ENCODE measurements at places on chromosomes 1 and 21.
A peak's percentile ranks its signal among the peaks of the same experiment; 100 is the strongest.

- peak; percentile 35 for DNase-seq
- no peaks in the 10 kb centered on the region for H3K4me1 ChIP-seq
- no peak overlapping the region for H3K4me3 ChIP-seq
- no peak overlapping the region for H3K27ac ChIP-seq
- H3K27me3 ChIP-seq: no peaks in the 10 kb centered on the region
These were observed 40.2 kb downstream of the EXO1 start for GRCh38 chr1:241888232-241888631.

- H3K27me3 ChIP-seq: peaks cover 34% of the 10 kb centered on the region
- H3K27ac ChIP-seq: no peak overlapping the region
- no peak overlapping the region for H3K4me3 ChIP-seq
- no peaks in the 10 kb centered on the region for H3K4me1 ChIP-seq
- no peak for DNase-seq
These were observed 9.5 kb upstream of the DUSP23 start for GRCh38 chr1:159771127-159771895.

DNA sequence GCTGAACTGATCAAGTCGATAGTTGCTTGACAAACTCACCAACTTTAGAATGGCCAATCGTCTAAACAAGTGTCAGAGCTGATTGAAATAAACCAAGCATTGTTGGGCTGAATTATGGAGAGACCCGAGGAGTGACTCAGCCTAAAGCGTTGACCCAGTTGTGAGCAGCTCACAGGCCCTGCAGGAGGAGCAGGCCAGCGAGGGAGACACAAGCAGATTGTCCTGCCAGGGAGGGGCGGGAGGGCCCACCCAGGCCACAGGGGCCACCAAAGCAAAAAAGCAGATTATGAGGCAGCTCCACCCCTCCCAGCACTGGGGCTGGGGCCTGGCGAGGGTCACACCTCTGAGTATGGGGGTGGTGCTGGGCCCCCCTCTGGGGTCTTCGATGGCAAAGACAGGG lies 10.1 kb upstream of the MATN1 start:
- H3K4me1 ChIP-seq: no peaks in the 10 kb centered on the region
- no peaks in the 10 kb centered on the region for H3K36me3 ChIP-seq
- H3K27ac ChIP-seq: no peak overlapping the region
- no peak overlapping the region for H3K4me3 ChIP-seq

GRCh38 chr1:15414445-15414983 lies 4.8 kb downstream of the EFHD2 start:
- no peak overlapping the region for H3K27ac ChIP-seq
- peaks cover 61% of the 10 kb centered on the region for H3K4me1 ChIP-seq
- no peaks in the 10 kb centered on the region for H3K27me3 ChIP-seq
- no peak overlapping the region for H3K4me3 ChIP-seq

DNA sequence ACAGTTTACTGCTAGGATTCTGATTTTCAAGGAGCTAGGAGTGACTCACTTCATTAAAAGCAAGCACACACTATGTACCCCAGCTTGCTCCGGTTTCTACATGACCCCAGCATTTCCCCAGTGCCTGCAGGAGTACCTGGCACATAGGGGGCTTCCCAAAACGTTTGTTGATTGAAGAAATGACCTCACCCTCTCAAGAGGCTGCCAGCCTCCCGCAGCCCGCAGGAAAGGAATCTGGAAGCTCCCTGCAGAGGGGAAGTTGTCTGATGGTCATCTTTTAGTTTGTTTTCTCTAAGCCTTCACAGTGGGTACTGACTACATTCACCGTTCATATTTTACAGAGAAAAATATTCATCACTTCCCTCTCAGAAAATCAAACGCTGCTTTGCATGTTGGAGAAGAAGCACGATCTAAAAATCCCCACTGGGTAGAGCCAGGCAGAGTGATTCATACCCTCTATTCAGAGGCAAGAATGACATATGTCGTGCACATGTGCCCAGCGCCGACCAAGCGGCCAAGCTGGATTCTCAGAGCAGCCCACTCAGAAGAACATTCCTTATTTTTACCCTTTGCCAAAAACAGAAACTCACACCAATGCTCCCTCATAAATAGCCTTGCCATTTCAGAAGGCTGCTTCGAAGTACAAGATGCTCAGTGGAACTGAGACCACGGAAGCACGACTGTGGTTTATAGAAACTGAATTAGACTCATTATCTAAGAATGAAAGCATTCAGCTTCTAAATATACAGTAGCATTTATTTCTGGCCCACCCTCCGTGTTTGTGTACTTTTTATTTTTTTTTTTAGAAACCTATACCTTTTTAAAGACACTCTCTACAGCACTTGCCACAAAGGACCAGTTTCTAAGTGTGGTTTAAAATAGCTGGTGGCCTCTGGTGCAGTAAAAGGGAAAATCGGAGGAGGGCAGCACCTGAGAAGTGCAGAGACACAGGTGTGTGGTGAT lies 143.2 kb downstream of the MIS18A start:
- H3K4me1 ChIP-seq: peaks cover 7% of the 10 kb centered on the region
- peaks cover 75% of the 10 kb centered on the region for H3K27me3 ChIP-seq
- H3K36me3 ChIP-seq: no peaks in the 10 kb centered on the region
- no peak overlapping the region for H3K27ac ChIP-seq

DNA sequence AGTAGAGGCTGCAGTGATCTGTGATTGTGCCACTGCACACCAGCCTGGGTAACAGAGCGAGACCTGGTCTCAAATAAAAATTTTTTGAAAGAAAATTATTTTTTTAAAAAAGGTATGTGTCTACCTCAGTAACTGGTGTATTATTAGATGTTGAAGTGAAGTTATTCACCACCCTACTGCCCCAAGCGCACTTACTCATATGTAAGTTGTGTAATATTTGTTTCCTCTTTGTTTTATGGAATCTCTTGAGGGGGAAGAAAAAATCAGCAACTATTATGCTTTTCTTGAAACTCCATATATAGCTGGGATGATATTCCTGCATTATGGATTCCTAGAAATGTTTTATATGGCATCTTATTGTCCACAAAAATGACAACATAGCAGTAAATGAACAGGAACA lies 21.3 kb downstream of the RBM15 start:
- H3K4me3 ChIP-seq: no peak overlapping the region
- no peak for DNase-seq
- peaks cover 12% of the 10 kb centered on the region for H3K36me3 ChIP-seq

DNA sequence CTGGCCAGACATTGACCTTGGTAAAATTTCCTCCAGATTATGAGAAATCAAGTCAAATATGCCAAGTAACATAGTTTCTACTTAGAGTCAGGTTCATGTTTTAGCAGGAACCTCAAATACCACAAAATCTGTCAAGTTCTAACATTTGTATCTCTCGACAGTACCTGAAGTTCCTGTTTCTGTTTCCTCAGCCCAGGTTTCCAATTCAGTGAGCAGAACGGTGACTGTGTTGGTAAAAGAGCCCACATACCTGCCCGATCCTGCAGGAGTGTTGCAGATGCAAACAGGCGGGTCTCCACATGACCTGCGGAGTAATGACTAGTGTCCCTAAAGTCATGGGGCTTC lies 57.9 kb upstream of the LGALS8 start:
- no peak overlapping the region for H3K27ac ChIP-seq
- H3K4me1 ChIP-seq: peaks cover 6% of the 10 kb centered on the region
- no peaks in the 10 kb centered on the region for H3K36me3 ChIP-seq
- H3K4me3 ChIP-seq: no peak overlapping the region
- peaks cover 7% of the 10 kb centered on the region for H3K27me3 ChIP-seq
- no peak for DNase-seq

- H3K4me1 ChIP-seq: no peaks in the 10 kb centered on the region
- no peak overlapping the region for H3K4me3 ChIP-seq
- no peaks in the 10 kb centered on the region for H3K27me3 ChIP-seq
- H3K36me3 ChIP-seq: no peaks in the 10 kb centered on the region
These were observed 55.8 kb upstream of the CLDN14 start for GRCh38 chr21:36535618-36536241.

GRCh38 chr1:59972216-59972927 lies 45.8 kb upstream of the CYP2J2 start:
- H3K36me3 ChIP-seq: no peaks in the 10 kb centered on the region
- no peak overlapping the region for H3K4me3 ChIP-seq
- no peaks in the 10 kb centered on the region for H3K4me1 ChIP-seq
- DNase-seq: no peak
- no peak overlapping the region for H3K27ac ChIP-seq

DNA sequence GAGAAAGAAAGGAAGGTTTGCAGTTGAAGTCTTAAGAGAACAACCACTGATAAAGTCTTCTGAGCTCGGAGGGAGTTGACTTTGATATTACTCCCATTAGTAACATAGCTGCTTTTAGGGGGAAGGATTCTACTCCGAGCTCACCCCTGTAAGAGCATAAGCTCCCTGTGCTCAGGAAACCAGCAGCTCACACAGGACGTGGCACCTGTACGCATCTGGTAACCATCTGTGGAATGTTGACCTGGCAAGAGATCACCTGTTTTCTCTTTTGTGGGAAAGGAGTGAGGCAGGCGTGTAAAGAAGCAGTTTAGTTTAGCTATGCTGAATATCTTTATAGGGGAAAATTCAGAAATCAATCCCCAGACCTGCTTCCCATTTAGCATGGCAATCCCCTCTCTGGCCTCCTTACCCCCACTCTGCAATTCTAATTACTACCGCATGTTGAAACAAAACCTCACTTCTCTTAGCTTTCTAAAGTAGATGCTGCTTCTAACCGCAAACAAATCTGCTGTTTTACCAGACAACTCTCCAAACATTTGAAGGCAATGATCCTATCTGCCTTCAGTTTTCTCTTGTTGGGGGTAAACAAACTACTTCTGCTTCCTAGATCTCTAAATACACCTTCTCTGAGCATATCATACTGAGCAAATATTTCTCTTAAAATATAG lies 121.8 kb upstream of the KCNK1 start:
- no peaks in the 10 kb centered on the region for H3K27me3 ChIP-seq
- H3K27ac ChIP-seq: no peak overlapping the region
- no peak overlapping the region for H3K4me3 ChIP-seq
- H3K4me1 ChIP-seq: 0 out of 2 replicates have a peak, but pooled peaks cover 2% of the 10 kb centered on the region

- peaks cover 25% of the 10 kb centered on the region for H3K27me3 ChIP-seq
- no peaks in the 10 kb centered on the region for H3K36me3 ChIP-seq
- no peak for DNase-seq
These were observed 432.7 kb upstream of the VAMP3 start for GRCh38 chr1:7338439-7338838.

DNA sequence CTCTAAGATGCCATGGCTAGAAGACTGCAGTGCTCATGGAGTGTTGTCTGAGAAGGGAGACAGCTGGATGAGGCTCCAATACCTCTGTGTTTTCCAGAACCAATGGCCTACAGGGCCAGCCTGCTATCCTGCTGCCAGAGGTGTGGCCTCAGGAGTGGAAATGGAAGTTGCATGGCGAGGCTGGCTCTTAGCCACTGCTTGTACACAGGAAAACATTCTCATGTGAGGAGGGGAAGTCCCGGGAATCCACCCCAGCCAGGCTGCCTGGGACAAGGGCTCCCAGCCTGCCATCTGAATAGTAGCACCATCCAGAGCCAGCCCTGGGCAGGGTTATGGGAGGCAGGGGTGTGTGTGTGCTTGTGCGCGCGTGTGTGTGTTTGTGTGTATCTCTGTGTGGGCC lies 56.5 kb downstream of the SDC3 start:
- no peaks in the 10 kb centered on the region for H3K4me1 ChIP-seq
- H3K36me3 ChIP-seq: no peaks in the 10 kb centered on the region
- no peak overlapping the region for H3K27ac ChIP-seq
- H3K27me3 ChIP-seq: no peaks in the 10 kb centered on the region
- H3K4me3 ChIP-seq: no peak overlapping the region

GRCh38 chr1:223479261-223479660 lies 86.0 kb downstream of the CCDC185 start:
- no peak overlapping the region for H3K4me3 ChIP-seq
- DNase-seq: peak; percentile 19
- H3K27me3 ChIP-seq: peaks cover 20% of the 10 kb centered on the region
- no peaks in the 10 kb centered on the region for H3K4me1 ChIP-seq
- no peaks in the 10 kb centered on the region for H3K36me3 ChIP-seq

DNA sequence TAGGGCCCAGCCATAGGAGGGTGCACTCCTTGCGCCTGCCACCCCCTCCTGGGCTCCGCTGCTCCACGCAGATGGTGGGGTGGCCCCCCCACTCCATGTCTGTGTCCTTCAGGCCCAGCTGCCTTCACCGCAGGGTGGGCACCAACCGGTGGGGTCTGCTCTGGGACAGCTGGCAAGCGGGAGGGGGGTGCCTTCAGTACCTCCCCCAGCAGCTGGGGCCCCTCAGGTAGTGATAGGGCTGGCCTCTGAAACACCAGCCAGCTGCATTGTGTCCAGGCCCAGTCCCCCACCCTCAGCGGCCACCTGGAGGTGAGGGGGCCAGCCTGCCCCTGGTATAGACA lies 360 bp downstream of the GJC2 start:
- H3K27me3 ChIP-seq: no peaks in the 10 kb centered on the region
- H3K4me1 ChIP-seq: no peaks in the 10 kb centered on the region
- DNase-seq: no peak
- peaks cover 13% of the 10 kb centered on the region for H3K36me3 ChIP-seq

- no peaks in the 10 kb centered on the region for H3K4me1 ChIP-seq
- H3K27ac ChIP-seq: no peak overlapping the region
- H3K36me3 ChIP-seq: no peaks in the 10 kb centered on the region
- DNase-seq: peak; percentile 44
- no peaks in the 10 kb centered on the region for H3K27me3 ChIP-seq
These were observed 39.5 kb upstream of the UBE2U start for GRCh38 chr1:64163970-64164369.

- no peak for DNase-seq
- H3K36me3 ChIP-seq: peaks cover 39% of the 10 kb centered on the region
- no peaks in the 10 kb centered on the region for H3K4me1 ChIP-seq
These were observed 17.9 kb downstream of the NVL start for GRCh38 chr1:224312025-224312424.

Data from PC-3 (cell line).